ENCODE measurements at places on chromosomes 16 and 17.

- no peak for DNase-seq
Observed at GRCh38 chr16:86626966-86627365, 48.6 kb downstream of the FOXL1 start.

DNA sequence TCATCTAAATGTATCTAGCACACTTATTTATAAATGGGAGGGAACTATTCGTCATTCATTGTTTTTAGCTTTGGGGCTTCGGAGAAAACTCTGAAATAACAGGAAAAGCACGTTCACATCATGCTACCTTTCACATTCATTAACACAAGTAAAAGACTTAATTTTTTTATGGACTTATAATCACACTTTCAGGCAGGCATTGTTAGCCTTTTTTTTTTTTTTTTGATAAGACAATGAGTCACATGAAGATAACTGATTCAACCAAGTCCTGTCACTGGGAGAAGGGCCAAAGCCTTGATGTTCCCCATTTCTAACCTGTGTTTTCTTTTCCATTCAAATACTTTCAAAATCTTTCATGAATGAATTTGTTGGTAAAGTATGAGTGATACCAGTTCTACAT lies 631.3 kb upstream of the CA10 start:
- no peak for DNase-seq

- DNase-seq = no peak
Observed at GRCh38 chr17:27158382-27158781, 135.5 kb upstream of the WSB1 start.

- peak; percentile 88 for DNase-seq
Observed at GRCh38 chr16:3003582-3004270, 9.0 kb upstream of the CLDN9 start.

DNA sequence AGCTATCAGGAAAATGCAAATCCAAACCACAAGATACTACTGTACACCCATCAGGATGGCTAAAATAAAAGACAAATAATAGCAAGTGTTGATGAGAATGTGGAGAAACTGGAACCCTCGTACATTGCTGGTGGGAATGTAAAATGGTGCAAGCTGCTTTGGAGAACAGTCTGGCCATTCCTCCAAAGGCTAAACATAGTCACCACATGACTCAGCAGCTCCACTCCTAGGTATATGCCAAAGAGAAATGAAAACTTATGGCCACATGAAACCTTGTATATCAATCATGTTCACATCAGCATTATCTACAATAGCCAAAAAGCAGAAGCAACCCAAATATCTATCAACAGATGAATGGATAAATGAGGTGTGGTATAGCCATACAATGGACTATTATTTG lies 28.5 kb downstream of the VAC14 start:
- DNase-seq = no peak

DNA sequence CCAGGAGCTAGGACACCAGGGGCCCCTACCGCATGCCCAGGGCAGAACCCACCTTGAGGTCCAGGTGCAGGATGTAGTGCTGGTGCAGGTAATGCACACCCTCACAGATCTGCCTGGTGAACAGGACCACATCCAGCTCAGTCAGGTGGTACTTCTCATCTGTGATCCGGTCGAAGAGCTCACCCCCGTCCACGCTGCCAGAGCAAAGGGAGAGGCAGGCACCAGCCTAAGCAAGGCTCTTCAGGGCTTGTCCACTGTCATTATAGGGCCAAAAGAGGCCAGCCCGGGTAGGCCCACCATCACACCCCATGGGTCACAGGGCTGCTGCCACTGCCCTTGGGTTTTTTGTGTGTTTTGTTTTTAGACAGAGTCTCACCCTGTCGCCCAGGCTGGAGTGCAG lies 21.0 kb downstream of the MYLK3 start:
- DNase-seq = no peak

DNA sequence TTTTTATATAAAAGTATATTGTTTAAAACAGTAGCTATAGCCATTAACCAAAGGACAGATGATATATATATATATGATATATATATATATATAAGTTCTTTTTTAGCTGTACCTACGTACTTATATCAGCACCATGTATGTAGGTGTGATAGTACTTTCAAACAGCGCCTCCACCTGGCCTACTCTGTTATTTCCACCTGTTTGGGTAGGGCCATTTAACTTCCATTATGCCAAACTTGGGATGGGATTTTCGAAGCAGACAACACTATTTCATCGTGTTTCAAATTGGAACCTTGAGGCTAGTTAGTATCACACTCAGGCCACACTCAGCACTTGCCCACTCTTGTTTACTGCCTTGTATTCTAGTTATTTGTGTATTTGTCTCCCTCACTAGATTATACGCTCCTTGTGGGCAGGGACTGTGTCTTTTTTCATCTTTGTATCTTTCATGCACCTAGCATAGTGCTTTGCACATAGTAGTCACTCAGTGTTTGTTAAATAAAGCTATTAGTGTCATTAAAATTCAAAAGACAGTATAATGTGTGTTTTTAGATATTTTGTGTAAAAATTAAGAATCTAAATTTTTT lies 11.8 kb upstream of the CLTC start:
- no peak for DNase-seq

GRCh38 chr16:754656-755055 lies 5.9 kb upstream of the MSLN start:
- DNase-seq = no peak

GRCh38 chr17:8243827-8244226 lies 4.0 kb downstream of the CTC1 start:
- DNase-seq = no peak

All from activated CD8-positive, alpha-beta memory T cell treated with anti-CD3 and anti-CD28 coated beads for 4 hours (primary cell).